Right ventricle myocardium superior (tissue), 1 donor: ENCODE measurements at places on chromosomes 3 and 15. TPM values are rescaled to one million over a fixed set of nuclear protein-coding genes. Genes with fewer than 3 reads are reported as not detected.

DNA sequence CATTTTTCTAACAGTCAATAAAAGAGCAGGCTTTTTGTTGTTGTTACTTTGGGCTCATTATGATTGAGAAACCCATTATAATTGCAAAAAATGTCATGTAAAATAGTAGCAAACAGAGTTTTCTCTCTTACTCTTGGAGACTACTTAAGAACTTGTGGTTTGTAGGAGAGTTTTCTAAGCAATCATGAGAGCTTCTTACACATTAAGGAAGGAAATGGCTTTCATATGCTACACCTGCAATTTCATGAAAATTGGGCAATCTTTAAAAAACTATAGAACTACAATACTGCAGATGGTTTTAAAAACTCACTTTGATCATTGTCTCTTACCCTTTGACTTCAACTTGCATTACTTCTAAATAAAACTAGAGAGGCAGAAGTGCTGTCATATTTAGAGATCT is 701.8 kb downstream of the ZPLD1 start:
- DNase-seq = no peak

Gene TM4SF1
- total RNA-seq = 110 TPM

- DNase-seq = no peak
Observed at GRCh38 chr15:69544365-69545113, 91.9 kb downstream of the RPLP1 start.

DNA sequence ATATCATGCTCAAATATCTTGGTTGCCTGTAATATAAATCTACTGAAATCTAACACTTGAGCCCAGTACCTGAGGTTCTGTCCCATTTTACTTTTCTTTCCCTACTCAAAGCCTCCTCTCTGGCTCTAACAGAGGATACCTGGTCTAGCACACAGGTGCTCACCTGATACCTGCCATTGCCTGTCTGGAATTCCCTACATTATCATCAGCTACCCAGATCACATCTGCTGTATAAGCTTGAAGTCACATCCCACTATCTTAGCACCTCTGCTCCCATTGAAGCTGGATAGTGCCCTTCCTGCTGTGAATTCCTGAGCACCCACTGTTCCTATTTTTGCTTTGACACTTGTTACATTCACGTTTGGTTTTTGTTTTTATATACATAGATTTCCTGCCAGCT is 30.5 kb downstream of the GYG1 start:
- no peak for DNase-seq

DNA sequence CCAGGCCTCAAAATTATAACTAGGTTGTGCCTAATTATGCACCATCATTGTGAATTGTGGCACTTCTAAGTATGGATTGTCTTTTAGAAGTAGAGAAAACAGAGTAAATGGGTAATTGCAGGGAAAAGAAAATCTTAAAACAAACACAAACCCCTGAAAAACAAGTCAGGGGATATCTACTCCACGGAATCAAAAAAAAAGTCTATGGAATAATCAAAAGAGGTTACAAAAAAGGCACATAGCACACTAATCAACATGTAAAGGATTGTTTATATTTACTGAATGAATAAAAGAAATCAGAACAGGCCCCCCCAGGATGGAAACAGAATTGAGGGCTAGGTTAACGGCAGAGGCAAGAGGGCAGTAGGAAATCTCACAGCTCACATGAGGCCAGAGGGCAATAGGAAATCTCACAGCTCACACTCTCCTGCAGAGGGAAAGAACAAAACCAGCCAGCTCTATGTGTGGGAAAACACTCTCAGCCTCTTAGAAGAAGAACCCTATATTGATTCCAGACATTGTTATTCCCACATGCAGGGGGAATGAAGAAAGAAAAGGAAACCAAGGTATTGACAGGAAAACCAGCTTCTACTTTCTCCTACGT is 72.7 kb upstream of the FNDC3B start:
- no peak for DNase-seq

DNA sequence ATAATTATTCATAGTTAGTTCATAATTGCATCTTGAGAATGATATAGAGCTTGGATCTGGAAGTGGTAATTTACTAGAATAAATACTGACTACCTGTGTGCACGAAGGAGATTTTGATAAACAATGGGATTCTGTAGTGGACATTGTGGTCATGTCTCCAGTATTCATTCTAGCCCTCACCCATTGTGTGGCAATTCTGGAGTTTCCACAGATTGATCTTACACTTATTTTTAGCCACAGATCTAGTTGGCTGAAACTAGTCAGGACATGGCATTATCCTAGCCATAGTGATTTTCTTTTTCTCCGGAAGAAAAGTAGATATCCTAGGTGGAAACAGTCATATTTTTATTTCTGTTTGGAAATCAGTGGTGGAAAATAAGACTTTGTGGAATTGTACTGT is 833.1 kb downstream of the NAALADL2 start:
- no peak for DNase-seq

DNA sequence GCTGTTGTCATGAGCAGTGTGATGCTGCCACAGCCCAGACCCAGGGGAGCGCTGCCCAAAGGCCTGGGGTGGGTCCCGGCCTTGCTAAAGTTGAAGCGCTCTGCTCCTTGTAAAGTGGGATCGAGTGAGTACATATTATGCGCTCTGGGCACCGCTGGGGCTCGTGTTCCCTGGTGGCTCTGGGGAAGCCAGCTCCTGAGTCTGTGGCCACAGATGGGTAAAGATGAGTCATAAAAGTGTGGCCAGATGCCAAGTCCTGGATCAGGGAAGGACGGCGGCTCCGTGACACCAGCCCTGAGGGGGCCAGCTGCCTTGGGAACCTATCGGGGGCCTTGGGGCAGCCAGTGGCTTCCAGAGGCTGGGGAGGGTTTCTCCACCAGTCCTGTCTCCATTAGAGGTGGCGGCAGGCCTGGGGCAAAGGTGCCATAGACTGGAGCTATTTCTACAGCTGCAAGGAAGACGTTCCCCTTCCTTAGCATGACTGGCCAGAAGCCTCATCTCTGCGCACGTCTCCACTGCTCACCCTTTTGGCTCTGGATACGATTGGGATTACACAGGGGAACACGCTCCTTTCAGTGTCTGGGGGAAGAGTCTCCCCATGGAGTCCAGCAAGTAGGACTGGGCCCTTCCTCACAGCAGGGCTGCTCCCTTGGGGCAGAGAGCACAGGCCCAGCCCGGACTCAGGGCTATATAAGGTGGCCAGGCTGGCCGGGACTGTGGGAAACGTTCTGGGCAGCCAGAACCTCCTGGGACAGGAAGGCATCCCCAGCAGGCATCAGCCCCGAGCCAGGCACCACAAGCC is 1.2 kb upstream of the ITIH4 start:
- DNase-seq = peak; percentile 54

DNA sequence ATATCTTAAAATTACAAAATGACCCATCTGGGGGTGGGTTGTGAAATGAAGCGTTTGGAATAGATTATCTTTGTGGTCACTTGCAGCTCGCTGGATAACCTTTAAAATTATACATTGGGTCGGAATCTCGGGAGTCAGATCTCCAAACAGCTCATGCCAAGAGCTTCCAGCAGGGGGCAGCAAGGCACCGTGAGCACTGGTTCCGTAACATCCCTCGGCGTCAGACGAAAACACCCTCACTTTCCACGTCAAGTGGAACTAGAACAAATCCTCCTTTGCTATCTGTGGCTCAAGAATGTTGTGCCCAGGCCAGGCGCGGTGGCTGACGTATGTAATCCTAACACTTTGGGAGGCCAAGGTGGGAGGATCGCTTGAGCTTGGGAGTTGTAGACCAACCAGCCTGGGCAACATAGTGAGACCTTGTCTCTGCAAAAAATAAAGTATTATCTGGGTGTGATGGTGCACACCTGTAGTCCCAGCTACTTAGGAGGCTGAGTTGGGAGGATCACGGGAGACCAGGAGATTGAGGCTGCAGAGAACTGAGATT is 31.1 kb downstream of the UMPS start:
- peak; percentile 93 for DNase-seq

DNA sequence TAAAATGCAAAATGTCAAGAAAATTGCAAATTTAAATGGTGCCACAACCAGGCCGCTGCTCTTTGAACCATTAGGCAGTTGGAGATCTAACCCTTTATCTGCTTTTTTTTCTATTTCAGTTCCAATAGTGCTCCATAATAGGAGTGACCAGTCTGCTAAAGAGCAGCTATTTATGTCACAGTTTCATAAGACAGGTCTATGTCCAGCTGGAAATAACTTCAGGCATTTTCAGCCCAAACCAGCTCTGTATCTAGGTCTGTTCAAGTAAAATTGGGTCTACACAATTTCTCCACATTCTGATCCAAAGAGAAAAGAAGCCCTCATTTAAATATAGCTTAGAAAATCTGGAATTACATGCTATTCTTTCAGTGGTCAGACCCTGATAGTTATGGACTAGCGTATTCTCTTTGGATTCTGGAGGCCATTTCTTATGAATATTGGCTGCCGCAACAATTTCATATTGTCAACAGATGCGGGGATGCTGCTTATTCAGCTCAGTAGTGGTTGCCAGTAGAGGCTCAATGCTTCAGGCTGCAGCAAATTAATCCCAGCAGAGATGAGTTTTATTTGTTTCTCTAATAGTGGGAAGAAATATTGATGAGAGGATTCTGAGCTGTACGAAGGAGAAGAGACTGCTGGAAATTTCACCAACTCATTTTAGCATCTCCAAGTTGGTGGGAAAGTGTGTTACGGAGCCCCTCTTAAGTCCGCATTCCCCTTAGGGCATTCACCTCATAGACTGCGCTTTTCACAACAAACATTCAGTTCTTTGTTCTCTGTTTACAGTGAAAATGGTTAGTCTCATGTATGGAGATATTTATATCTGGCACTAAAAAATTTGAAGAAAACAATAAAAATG is 887.0 kb downstream of the ROBO1 start:
- DNase-seq = no peak

Gene ETFA
- total RNA-seq = 539 TPM

GRCh38 chr3:186605561-186606545 is 7.0 kb upstream of the AHSG start:
- no peak for DNase-seq

Gene LEKR1
- total RNA-seq = 0.56 TPM

DNA sequence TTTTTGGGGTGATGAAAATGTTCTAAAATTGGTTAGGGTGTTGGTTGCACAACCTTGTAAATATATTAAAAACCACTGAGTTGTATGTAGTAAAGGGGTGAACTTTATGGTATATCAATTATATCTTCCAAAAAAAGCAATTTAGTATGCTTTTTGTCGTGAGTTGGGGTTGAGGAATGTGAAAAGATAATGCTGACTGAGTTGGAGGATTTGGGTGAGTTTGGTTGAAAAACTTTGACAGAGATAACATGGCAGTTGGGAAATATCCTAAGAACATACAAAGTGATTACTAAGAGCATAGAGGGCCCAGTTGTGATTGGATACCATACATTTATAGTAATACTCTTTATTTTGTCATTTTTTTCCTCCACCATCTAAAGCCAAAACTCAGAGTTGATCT is 33.6 kb downstream of the HMG20A start:
- no peak for DNase-seq

Gene ZCWPW2
- total RNA-seq = 2.1 TPM

DNA sequence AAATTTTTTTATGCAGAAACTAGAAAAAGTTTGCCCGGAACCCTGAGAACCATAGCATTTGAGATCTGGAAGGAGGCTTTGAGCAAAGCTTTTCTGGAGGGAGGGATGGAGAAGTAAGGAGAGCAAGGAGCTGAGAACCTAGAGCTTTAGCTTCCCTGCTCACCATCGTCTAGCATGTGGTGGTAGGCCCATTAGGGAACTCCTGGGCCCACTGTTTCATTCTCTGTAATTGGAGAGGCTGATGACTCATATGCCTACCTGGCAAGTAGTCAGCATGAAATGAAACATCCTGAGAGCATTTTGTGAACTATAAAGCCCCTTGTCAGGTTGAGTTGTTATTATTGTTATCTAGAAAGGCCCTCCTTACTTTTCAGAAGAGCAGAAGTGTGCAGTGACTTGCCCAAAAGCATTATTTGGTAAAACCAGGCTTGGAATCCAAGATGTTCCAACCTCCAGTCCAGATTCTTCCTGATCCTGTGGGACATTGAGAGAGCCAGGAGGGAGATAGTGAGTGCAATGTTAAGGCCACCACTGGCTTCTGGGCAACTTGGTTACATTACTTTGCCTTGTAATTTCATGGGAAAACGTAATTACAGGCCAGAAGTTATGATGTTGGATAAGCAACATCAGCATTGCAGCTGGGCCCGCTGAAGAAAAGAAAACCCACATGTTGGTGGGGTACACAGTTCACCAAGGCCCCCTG is 104.5 kb upstream of the BFSP2 start:
- DNase-seq = no peak

Gene RTP3
- total RNA-seq = not detected

DNA sequence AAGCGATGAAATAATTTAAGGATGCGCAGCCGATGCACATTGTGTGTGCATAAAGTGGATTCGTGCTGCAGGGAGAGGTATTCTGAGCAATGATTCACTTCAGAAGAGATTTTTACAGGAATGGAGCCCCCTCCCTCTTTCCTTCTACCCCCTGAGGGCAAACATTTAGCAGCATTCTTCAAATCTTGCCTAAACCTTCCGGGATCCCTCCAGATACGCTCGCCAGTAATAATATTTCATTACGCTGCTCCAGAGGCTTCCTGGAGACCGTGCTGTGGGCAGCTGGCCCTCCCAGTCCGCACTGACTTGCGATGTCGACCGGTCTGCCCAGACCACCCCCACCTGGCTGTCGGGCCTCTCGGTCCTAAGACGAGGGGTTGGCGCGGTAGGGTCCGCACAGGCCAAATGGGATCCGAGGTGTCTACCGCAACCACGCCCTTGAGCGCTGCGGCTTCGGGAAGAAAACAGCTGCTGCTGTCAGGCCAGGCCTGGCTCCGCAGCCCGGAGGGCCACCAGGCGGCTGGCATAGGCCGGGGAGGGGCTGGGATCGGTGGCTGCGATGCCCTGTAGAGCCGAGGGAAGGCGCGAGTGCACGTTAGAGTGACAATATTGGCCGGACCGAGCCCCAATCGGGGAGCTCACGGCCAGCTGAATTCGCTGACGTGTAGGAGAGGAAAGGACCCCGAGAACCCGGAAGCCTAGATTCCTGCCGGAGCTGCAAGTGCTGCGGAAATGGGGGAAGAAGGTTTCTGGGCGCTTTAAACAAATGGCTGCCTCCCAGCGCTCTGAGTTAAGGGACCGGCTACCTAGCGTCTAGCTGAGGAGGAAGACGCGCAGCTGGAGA is 14.3 kb downstream of the ZIC4 start:
- no peak for DNase-seq

DNA sequence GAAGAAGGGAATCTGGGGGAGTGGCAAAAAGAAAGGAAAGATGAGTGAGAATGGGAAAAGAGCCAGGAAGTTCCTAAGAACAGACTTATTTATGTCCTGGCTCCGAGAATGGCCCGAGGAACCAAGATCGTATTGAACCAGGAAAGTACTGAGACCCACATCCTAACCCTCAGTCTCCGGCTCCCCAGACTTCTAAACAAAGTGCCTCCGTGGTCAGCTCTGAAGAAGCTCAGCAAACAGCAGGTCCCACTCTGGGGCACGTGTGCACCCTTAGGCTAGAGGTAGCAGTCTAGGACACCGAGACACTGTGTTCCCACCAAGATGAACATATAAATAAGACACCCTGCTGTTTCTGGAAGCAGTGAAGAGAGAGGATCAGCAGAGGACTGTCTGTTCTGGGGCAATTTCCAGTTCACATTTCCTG is 307.4 kb downstream of the NTRK3 start:
- DNase-seq = no peak

- no peak for DNase-seq
Observed at GRCh38 chr3:58260261-58260731, 22.7 kb downstream of the ABHD6 start.
